Upper lobe of right lung (tissue), 1 donor: ENCODE measurements at places on chromosomes 5 and 9. TPM values are rescaled to one million over a fixed set of nuclear protein-coding genes. Genes with fewer than 3 reads are reported as not detected.

DNA sequence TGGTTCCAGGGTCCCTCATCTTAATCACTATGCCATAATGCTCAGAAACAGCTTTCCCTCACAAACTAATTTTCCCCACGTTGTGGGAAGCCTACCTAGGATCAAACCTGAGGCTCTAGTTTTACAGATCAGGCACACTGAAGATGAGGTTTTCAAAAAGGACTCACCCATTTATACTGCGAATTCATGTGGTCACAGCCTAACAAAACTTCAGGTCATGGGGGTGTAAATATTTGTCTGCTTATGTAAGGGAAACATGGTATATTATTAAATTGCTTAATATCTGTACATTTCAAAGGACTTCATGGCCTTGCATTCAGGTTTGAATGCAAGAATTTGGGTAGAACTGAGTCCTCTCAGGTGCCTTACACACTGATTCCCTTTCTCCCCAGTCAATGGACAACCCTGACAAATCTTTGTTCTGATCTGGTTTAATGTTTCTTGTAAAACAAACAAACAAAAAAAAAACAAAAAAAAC is 12.1 kb downstream of the ZFAND5 start:
- H3K36me3 ChIP-seq, result peaks cover 59% of the 10 kb centered on the region
- no peaks in the 10 kb centered on the region for H3K27me3 ChIP-seq
- no peak for DNase-seq
- no peak overlapping the region for H3K27ac ChIP-seq
- no peak overlapping the region for H3K4me3 ChIP-seq

- H3K4me1 ChIP-seq, result peaks cover 3% of the 10 kb centered on the region
- peak; percentile 64 for DNase-seq
- no peaks in the 10 kb centered on the region for H3K36me3 ChIP-seq
- H3K27ac ChIP-seq, result no peak overlapping the region
Observed at GRCh38 chr9:127209948-127210640, 54.5 kb upstream of the GARNL3 start.

DNA sequence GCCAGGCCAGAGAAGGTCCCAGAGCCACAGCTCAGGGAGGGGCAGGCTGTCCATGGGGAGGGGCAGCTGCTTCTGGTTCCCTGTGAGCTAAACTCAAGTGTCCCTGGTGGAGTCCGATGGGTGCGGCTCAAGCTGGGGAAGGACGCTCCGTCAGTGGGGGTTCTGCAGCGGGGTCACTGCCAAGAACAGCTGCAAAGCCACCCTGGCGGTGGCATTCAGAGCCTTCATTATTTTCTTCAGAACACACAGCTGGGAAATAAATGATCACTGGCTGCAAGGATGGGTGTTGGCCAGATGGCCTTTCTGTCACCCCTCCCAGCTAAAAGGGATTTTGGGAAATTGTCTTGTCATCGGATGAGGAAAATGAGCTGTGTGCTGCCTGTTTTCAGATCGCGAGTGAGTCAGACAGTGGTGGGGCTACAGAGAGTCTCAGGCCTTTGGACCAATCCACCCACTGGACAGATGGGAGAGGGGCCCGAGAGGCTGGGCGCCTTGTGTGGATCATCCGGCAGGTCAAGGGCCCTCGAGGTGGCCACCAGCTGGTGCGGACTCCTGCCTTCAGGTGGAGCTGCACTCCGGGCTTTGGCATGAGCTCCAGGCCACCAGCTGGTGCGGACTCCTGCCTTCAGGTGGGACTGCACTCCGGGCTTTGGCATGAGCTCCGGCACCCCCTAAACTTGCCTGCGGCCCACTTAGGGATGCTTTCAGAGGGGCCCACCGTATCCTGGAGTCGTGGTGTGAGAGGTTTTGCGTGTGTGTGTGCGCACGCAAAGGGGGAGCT is 17.9 kb upstream of the GFPT2 start:
- no peak overlapping the region for H3K27ac ChIP-seq
- no peaks in the 10 kb centered on the region for H3K27me3 ChIP-seq
- H3K36me3 ChIP-seq, result no peaks in the 10 kb centered on the region
- no peaks in the 10 kb centered on the region for H3K4me1 ChIP-seq

- H3K4me1 ChIP-seq, result peaks cover 15% of the 10 kb centered on the region
- no peaks in the 10 kb centered on the region for H3K27me3 ChIP-seq
- no peak overlapping the region for H3K27ac ChIP-seq
- no peak overlapping the region for H3K4me3 ChIP-seq
Observed at GRCh38 chr9:95458666-95459065, 58.1 kb downstream of the PTCH1 start.

The SH3TC2 gene
- total RNA-seq, result 1.4 TPM

DNA sequence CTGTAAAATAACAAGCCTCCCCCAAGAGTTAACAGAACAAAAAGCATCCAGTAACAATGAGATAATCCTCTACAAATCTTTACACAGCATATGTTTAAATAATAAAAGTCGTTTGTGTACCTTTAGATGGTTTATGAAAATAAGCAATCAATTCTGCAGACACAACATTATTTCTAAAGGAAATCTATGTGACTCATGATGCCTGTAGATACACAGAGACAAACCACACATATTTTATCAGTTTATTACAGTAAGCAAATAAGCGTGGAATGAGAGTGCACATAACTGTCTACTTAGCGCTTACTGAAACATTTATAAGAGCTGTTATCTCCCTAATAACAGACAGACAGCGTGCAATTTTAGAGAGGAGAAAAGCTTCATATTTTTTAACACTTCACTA is 243.6 kb downstream of the AP3B1 start:
- no peak overlapping the region for H3K27ac ChIP-seq
- no peaks in the 10 kb centered on the region for H3K36me3 ChIP-seq
- no peaks in the 10 kb centered on the region for H3K27me3 ChIP-seq
- H3K4me3 ChIP-seq, result no peak overlapping the region
- DNase-seq, result no peak

The IL9 gene
- total RNA-seq, result not detected
